ELR (cell line): ENCODE measurements at places on chromosomes 11 and 22.
A peak's percentile ranks its signal among the peaks of the same experiment; 100 is the strongest.

DNA sequence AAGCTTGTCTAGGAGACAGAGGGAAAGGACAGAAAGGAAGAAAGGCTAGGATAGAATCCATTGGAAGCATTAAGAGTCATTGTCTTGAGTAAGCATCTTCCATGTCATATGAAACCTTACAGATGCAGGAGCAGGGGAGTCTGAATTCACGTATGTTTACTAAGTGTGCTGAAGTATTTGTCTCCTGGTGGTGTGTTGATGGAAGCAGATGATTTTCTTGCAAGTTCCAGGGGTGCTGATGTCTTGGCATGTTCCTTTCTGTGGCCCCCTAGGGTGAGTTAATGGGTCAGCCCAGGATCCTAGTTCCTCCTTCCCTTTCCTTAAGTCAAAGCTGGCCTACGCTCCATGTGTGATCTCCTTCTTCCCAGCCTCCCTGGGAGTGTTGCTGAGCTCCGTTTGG lies 110.2 kb downstream of the TEAD1 start:
- DNase-seq: no peak

DNA sequence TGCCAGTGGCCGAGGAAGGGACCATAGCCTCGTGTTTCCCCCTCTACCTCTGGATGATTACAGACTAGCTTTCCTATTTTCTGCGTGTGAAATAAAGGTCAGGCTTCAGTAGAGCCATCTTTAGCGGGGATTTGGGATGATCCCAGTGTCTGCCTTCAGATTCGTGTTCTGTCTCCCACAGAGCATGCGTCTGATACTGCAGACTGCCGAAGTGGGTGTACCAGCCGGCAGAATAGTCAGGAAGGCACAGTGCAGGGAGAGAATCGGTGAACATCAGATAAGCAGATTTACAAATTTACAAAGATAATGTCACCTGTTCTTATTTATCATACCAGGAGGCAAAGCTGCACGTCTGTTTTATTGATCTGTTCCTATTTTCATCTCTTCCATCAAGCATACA lies 11.1 kb downstream of the CTTN start:
- DNase-seq: no peak

DNA sequence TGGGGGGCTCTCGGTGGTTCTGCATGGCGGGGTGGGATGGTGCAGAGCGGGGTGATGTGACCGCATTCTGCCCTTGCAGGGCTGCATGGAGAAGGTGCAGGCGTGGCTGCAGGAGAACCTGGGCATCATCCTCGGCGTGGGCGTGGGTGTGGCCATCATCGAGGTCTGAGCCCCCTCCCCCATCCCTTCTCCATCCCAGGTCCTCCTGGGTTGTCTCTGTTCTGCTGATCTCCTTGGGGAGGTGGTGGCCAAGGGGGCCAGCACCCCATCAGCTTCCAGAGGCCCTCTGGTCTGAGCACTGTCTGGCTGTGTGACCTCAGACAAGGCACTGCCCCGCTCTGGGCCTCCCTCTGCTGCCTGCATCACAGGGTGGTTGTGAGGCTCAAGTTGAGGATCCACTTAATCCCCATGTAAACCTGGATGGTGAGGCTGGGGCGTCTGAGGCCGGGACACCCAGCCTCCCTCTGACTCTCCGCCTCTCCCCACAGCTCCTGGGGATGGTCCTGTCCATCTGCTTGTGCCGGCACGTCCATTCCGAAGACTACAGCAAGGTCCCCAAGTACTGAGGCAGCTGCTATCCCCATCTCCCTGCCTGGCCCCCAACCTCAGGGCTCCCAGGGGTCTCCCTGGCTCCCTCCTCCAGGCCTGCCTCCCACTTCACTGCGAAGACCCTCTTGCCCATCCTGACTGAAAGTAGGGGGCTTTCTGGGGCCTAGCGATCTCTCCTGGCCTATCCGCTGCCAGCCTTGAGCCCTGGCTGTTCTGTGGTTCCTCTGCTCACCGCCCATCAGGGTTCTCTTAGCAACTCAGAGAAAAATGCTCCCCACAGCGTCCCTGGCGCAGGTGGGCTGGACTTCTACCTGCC lies 53.3 kb downstream of the CD82 start:
- DNase-seq: no peak

DNA sequence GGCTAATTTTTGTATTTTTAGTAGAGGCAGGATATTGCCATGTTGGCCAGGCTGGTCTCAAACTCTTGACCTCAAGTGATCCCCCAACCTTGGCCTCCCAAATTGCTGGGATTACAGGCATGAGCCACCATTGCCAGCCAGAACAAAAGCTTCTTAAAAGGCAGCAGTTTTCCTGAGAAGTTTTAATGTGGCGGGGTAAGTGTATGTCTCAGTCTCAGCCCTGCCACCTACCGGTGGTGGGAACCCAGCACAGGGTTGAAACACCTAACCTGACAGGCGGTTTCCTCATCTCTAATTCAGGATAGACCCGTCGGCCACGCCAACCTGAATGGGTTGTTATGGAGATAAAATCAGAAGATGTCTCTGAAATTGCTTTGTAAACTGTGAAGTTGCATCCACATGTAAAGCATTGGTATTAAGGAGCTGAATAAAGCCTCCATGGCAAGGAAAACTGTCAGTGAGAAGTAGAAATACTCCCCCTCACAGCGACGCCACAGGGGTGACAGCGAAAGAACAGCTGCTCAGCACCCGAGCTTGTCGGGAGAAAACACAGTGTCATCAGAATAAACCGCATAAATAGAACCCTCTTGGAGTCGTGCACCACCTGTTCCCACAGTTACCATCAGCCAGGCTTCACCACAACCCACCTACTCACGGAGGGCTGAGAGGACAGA lies 165.9 kb upstream of the NCAM1 start:
- peak; percentile 44 for DNase-seq

DNA sequence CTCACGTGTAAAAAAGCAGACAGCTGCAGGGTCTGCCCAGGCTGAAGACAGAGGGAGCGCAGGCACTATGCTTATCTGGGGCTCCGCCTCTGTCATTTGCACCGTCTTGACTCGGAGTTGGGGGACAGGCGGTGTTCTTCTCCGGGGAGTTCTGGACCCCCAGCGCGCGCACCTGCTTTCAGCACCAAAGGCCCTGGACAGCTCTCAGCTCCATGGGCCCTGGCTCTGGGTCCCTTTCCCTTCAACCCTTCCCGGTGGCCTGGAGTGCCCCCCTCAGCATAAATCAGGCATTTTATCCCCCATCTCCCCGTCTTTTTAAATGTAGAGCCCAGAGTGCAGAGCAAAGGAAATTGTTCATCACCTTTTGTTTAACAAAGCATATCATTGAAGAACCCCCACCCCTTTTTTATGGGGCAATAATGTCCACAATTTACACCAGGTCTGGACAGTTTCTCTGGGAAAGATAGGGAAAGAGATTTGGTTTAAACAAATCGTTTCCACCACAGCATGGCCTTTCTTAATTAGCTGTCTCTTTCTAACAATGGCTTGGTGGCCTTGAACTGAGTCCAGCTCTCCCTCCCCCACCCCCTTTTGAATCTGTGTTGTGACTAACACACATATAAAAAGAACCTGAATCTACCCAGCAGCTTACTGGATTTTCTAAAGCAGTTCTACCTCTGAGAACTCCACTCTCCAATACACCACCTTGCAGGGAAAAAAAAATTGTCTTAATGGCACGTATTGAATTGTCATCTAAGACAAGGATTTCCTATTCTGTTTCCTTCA lies 1.7 kb downstream of the SEZ6L start:
- no peak for DNase-seq

DNA sequence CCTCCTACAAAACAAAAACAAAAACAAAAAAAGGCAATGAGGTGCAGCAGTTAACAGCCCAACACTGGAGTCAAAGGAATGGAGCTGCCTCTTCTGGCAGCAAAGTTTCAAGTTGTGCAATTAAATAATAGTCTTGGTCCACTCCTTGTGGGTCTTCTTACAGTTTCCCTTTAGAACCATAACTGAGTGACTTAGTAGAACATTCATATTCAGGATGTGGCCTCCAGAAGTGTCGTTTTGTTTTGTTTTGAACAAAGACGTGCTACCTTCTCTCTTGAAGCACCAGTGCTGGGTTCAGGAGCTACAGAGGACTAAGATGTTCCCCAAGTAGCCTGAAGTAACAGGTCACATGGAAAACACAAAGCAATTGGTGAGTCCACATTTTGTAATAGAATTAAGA lies 2.0 kb upstream of the JAML start:
- no peak for DNase-seq

DNA sequence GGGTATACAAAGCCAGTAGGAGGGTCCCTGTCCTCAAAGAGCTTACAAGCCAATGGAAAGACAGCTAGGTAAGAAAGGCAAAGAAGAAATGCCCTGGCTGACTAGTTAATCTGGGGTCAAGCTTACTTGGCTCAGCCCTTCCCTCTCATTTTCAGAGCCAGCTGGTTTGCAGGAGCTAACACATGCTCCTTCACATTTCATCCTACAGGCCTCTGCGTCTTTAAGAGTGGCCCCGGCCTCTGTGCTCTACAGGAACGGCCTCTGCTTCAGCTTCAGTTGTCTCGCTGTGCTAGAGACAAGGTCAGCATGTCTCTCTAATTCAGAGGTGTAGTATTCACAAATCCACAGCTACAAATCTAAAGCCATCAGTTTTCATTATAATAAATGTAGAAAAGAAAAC lies 15.2 kb downstream of the ALKBH8 start:
- no peak for DNase-seq

- no peak for DNase-seq
These were observed 6.2 kb downstream of the TAF6L start for GRCh38 chr11:62777389-62777788.

GRCh38 chr11:76157891-76158290 lies 48.4 kb downstream of the WNT11 start:
- DNase-seq: no peak

DNA sequence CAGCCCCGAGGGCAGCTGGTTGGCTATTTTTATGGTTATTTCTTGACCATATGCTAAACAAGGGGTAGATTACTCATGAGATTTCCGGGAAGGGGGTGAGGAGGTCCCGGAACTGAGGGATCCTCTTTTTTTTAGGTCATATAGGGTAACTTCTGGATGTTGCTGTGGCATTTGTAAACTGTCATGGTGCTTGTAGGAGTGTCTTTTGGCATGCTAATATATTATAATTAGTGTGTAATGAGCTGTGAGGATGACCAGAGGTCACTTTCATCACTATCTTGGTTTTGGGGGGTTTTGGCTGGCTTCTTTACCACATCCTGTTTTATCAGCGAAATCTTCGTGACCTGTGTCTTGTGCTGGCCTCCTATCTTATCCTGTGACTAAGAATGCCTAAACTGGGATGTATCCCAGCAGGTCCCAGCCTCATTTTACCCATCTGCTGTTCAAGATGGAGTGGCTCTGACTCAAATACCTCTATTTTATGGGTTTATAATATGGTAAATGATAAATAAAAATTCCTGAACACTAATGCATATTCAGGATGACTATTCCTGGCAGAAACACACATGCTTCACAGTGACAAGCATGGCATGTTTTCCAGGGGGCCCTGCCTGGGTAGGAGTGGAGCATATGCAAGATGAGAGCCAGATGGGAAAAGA lies 11.2 kb downstream of the KREMEN1 start:
- DNase-seq: peak; percentile 71

DNA sequence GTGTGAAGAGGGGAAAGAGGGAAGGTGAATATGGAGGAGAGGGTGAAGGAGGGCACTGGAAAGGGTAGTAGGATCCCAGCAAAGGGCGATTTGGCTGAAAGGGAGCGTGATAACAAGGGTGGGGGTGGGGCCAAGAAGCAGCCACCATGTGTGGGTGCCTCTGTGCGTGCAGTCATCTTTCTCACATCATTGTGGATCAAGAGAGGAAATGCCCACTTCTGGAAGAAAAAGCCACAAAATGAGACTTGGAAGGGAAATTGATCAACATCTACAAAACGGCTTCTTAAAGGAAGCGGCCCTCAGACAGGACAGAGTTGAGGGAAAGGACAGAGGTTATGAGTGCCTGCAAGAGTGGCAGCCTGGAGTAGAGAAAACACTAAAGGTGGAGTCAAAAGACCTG lies 1.2 kb upstream of the CXCR5 start:
- no peak for DNase-seq

DNA sequence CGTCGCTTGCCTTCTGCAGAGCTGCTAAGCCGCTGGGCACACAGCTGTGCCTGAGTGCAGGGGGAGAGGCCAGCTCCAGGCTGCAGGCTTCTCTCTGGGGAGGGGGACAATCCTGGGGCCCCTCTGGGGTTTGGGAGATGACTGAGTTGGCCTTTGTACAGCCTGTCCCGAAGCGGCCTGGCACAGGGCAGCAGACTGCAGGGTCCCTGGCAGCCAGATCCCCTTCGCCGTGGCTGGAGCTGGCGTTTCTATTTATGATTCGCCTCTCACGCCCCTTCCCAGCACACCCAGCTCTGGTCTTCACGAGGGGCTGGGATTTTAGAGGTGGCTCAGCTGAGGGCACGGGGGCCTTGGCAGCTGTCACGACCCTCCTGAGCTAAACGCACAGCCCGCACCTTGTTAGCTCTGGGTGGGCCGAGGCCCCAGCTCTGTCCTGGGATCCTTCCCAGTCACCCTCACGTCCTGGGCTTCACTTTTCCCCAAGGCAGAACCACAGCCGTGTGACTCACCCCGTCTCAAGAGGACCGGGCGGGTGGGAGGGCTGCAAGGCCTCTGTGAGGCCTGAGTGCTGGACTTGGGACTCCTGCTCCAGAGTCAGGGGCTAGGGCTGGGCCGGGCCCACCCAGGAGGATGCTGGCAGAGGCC lies 18.4 kb downstream of the OSBPL5 start:
- peak; percentile 88 for DNase-seq

DNA sequence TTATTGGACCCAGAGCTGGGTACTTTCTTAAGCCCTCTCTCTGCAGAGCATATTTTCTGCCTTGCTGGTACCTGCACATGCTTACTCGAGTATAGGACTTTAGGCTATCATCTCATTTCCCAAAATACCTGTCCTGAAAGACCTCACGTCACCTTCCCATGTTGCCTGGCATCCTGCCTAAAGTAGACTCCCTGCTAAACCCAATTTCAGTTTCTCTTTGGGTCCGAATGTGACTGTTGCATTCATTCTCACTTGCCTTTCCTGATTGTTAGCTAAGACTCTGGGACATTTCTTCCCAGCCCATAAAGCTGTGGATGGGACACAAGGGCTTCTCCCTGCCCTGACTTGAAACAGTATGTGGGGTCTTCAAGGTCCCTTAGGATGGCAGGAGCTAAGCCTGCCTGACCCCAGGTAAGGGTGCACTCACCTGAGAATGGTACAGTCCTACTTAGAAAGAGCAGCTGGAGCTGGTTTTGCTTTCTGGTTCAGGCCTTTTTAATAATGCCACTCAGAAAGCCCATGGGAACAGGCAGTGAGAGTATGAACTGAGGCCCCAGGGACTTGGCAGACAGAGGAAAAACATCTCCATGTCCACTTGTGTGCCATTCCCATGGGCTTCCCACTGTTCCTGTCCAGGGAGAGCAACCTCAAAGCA lies 12.9 kb downstream of the OR51E2 start:
- DNase-seq: no peak

GRCh38 chr22:28759861-28760560 lies 12.5 kb upstream of the CCDC117 start:
- DNase-seq: no peak
